ENCODE measurements at places on chromosomes 11 and 22.

- no peak for DNase-seq
These were observed 16.3 kb downstream of the ST14 start for GRCh38 chr11:130175898-130176297.

DNA sequence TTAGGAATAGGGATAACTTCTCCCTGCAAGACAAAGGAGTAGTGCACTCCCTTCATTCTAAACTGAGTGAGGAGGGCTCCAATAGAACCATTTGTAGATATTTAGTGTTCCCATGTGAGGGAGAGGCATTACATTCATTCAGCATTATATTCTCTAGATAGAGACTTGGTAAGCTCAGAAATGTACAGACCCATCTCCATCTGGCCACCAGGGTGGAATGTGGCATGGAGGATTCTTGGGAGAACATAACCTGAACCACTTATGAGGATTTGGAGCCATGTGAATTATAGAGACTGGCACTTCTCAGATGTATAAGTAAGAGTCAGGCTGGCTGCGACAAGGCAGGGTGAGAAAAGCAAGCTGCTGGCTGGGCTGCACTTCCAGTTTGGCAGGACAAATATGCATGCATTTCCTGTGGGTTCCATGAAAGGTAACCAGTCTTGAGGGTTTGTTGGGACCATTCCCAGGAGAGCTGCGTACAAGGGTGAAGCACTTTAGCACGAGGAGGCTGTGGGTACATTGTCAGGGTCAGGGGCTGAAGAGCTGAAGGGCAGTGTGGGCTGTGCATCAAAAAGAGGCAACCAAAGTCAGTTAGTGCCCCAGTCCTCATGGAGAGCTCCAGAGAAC is 9.2 kb downstream of the RRP8 start:
- no peak for DNase-seq

DNA sequence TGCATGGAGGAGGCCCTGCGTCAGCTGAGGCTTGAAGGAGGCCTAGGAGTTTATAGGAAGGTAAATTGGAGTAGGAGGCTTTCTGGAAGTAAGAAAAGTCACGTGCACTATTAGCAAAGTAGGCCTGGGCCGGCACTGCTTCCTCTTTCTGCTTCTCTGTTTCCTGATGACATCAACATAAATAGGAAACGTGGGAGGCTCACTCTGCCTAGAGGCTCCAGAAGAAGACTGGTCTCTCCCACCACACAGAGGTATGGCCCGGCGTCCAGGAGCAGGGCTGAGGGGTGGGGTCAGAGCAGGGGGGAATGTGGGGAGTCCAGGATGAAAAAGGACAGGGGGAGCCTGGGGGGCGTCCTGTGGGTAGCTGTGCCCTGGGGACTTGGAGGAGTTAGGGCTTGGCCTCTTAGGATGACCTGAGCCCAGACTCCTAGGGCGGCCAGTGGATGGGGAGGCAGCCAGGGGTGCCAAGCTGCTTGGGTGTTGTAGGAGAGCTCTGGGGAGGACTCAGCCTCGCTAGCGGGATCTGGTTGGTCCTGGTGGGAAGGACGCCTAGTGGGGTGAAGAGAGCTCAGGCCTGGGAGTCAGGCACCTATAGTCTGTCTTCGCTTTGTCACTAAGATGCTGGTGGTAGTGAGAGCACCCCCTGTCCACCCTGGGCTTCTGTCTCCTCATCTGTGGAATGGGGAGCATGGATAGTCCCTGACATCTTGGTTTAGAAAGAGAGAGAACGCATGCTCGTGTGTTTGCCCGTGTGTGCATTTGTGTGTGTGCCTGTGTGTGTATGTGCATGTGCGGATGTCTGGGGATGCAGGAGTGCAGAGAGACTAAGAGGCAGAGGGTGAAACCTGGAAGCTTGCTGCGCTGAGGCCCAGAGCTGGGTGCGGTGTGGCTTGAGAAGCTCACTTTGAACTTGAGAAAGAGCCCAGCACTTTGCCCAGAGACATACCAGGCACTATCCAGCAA is at the start of gene CSF2RB:
CSF2RB (plus strand) TSS at position 202 of the 963 bp plus-strand sequence. CDS start 8,580 bp downstream, outside the sequence.
- DNase-seq = no peak

DNA sequence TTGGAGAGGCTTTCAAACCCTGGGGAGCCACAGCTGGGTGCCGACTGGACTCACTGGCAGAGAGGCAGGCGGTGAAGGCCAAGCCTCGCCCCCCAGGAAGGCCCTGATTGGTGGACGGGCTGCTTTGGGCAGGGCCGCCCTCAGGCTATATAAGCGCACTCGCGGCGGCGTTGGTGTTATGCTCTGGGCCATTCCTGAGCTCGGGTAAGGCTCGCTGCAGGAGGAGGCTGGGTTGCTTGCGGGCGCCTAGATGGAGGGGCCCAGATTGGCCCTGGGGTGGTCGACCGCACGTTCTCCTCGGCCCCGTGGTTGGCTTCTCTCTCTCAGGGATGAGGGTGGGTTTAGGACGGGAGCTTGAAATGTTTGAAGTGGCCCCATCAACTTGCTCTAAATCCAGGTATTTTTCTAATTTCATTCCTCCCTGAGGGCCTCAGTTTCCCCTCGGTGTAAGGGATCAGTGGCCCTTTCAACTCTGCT is at the start of gene SPDYC:
SPDYC (plus strand) TSS at position 176 of the 477 bp plus-strand sequence. CDS start 1,125 bp downstream, outside the sequence.
- no peak for DNase-seq

DNA sequence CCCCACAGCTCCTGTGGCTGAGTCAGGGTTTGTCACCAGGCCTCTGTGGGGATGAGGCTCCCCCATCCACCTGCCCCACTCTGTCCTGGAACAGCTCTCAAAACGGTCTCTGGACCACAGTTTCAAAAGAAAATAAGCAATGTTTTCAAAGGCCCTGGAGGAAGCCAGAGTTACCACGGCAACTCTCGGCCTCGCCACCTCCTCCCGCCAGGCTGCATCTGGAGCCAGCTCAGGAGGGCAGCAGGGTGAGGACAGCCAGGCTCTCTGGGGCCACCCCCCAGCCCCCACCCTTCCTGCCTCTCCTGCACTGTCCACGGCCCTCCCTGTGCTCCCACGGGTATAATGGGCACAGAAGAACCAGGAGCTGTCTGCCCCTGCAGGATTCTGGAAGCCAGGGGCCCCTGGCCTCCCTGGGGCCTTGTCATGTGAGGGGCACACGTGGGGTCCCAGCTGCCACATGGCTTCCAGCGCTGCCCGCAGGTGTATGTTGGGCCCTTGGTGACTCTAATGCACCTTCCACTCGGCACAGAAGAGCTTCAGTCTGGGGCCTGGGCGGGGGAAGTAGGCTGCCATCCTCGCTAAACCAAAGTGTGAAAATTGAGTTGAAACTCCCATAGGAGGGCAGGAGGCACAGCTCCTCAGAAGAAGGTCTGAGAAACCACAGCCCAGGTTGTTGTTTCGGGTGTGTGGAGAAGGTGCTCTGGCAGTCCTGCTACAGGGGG is 10.3 kb downstream of the CD81 start:
- no peak for DNase-seq

- no peak for DNase-seq
These were observed 20.6 kb downstream of the FLRT1 start for GRCh38 chr11:64056213-64056785.

- DNase-seq = no peak
These were observed 330.3 kb upstream of the PITPNB start for GRCh38 chr22:28249402-28249801.

- DNase-seq = no peak
These were observed 54.9 kb downstream of the C11orf91 start for GRCh38 chr11:33645686-33646085.

- DNase-seq = no peak
These were observed 8.7 kb downstream of the APOL5 start for GRCh38 chr22:35726398-35726797.

- DNase-seq = no peak
These were observed 23.9 kb upstream of the CCDC179 start for GRCh38 chr11:22884217-22884616.

GRCh38 chr22:43431808-43432554 is 20.2 kb downstream of the MPPED1 start:
- DNase-seq = no peak

DNA sequence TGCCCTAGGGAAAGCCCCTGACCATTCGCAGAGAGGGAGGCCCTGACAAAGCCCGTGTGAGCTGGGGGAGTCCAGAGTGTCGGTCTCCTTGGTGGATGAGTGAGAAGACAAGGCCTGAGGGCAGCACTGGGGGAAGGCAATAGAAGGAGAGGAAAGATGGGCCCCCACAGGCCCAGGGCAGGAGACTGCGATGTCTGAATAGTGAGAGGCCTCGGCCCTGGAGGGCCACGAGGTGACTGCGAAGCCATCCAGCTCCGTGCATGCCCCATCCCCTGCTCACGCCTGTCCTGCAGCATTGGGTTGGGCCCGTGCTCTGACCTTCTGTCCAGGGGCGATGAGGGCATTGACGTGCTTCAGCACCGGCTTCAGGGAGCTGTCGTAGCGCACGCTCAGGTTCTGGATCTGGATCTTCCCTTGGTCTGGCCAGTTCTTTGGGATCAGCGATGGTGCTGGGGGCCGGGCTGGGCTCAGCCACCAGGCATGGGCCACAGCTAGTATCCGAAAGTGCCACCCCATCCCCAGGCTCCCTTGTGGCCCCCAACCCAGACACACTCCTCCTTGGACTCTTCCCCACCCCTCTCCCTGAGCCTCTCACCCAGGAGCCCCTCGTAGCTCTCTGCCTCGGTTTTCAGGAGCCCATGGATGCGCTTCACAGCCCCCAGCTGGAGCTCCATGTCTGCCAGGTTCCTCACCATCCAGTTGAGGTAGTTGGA is 8.3 kb upstream of the KCNJ11 start:
- DNase-seq = no peak
